ENCODE measurements at places on chromosomes 4 and X.

DNA sequence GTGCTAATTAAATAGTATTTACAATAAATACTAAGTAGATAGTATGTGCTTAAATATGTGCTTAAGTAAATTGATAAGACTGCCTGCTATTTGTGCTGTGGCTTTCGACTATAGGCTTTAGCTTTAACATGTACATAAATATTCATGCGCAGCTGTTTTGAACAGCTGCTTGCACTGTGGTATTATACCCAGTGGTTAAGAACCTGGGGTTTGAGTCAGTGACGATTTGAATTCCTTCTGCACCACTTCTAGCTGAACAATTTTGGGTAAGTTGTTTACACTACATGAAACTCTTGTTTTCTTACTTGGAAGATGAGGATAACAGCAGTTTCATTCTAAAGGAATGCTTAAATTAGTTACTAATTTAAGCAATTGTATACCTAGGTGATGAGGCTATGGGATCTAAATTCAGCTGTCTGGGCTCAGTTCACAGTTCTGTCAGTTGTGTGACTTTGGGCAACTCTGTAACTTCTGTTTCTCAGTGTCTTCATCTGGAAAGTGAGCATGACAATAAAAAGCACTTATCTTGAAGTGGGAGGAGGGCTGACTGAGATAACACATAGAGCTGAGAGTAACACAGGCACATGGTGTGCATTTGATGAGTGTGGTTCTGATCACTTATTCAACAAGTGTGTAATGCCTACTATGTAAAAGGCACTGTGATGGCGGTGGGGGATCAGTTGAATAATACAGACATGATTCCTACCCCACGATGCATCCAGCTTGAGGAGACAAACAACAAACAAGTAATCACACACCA, 37.0 kb downstream of the HPGDS start:
- DNase-seq = no peak

DNA sequence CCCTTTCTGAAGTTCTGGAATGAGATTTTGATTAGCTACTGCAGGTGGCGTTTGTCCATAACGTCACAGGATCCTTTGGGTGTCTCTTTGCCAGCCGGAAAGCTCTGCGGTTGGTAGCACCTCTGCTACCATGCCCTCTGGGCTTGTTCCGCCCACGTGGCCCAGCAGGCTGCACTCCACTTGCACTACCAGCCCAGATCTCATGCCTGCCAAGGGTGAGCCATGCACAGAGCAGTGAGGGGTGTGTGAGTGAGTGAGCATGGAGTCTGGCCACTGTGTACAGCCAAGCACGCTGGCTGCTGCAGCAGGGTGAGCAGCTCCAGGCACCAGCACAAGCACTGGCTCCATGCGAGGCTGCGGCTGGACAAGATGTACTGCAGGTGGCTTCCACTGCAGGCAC, 6.6 kb upstream of the HNRNPD start:
- DNase-seq = no peak

GRCh38 chr4:2375427-2375826, 43.0 kb downstream of the ZFYVE28 start:
- DNase-seq = no peak

DNA sequence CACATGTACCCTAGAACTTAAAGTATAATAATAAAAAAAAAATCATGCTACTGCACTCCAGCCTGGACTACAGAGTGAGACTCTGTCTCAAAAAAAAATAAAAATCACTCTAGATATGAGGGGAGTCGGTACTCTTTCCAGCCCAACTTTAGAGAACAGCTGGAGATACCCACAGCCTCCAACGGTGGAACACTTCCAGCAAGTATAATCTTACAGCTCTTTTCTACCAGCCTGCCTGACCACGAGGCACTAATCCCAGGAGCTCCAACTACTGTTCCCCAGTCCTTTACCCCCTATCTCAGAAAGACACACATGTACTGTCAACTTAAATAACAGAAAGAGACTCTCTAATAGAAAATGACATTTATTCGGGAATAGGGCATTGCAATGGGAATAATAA, 46.8 kb downstream of the STEEP1 start:
- no peak for DNase-seq

DNA sequence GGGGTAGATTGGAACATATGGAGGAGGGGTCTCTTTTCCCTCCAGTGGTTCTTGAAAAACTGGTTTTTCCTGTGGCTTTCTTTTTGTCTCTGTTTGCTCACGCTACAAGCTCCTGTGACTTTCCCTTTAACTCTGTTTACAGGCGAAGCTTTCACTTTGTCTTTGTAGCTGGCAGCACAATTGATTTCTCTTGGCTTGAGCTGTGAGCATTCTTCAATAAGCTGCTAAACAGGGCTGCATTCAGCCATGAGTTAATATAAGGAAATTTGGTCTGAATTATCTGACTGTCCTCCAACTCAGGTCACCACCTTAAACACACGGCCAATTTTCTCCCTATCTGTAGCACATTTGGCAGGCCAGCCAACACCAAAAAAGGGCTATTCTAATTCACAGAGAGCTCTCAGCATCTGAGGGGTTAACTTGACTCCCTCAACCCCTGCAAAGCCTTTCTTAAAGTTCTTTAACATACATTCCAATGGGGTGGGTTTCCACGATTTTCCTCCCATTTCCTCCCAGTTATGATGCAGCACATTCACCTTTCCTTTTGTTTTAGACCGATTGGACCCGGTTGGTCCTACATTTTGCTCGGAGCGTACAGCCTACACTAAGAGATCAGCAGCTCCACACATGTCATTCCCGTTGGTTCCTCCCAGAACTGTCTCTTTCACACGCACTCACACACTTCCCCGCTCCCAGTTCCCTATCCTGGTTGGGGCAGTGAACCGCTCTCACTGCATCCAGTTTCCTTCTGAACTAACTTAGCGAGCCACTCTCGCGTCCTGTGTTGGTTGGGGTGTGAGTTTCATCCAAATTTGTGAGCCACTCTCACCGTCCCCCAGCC, 45.4 kb downstream of the UGT2A3 start:
- DNase-seq = no peak

DNA sequence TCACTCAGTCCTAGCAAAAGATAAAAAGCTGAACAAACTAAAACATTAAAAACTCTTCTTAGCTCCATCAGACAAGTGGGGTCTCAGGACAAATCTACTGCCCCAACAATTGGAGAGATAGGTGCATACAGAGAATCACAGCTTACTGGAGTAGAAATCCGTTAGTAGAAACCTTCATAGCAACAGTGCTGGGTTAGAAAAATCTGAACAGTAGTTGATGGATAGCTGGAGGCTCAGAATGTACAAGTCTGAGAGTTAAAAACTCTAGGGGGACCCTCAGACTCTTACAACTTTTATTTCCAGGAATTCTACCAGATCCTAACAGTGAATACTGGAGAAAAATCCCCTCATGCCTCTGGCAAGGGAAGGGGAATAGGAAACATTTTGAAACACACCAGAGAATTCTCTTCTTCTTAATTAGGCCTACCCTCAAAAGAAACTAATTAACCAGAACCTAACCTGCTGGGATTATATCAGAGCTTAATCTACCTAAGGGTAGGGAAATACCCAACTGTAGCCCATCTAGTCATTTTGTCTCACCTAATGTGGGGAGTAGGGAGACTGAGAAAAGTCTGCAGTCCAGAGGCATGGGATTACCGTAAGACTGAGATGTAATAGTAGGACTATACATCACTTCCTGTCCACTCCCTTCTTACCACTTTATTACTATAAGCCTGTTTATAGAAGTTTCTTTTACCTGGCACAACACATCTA, 165.0 kb upstream of the CTSO start:
- no peak for DNase-seq

DNA sequence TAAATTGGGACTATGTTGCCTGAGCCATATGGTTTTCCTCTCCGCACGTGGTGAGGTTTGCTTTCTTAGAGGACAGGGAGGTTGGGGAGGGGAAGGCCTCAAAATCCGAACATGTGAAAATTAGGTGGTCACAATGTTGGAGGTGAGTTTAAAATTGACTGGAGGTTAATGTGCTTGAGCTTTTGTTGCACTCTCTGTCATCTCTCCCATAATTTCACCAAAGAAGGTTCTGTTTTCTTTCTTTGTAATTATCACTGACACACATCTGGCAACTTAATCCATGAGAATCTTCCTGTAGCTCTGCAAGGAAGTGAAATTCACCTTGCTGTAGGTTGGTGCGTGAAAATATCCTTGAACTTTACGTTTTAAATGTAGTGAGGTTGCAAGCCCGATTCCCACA, 225.5 kb downstream of the PDGFC start:
- DNase-seq = no peak

DNA sequence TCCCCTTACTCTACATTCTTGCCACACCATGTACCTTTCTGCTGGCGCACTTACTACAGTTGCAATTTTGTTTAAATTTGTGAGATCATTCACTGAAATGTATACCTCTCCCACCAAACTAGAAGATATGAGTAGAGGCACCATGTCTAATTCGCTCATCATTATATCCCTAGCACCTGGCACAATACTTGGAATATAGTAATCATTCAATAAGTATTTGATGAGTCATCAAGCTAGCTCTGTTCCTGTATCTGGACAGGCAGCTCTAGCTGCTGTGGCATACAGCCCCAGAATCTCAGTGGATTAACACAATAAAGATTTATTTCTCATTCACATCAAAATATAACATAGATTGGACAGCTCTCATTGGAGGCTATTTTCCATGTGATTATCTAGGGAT, 245.9 kb downstream of the IDS start:
- DNase-seq = no peak

DNA sequence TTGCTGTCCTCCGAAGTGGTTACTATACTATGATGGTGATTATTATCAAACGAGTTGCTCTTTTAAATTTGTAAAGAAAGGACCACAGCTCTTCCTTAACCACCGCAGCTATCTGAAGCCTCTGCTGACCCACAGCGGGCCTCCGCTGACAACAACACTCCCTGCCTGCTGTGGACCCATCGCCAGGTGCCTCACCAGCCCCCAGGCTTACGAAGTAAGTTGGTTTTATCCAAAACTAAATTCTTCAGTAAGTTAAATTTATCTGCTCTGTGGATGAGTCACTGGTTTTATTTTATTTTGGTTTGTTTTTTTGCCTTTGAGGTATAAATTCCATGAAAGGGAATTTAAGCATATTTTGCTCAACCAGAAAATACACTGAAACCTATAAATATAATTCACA, 54.7 kb downstream of the SLC9A6 start:
- no peak for DNase-seq

- no peak for DNase-seq
These were observed 3.3 kb upstream of the AWAT2 start for GRCh38 chrX:70052895-70053615.

- DNase-seq = no peak
These were observed 76.0 kb upstream of the AP1S2 start for GRCh38 chrX:15930585-15930984.

GRCh38 chr4:119604266-119604665, 24.3 kb downstream of the PDE5A start:
- no peak for DNase-seq

DNA sequence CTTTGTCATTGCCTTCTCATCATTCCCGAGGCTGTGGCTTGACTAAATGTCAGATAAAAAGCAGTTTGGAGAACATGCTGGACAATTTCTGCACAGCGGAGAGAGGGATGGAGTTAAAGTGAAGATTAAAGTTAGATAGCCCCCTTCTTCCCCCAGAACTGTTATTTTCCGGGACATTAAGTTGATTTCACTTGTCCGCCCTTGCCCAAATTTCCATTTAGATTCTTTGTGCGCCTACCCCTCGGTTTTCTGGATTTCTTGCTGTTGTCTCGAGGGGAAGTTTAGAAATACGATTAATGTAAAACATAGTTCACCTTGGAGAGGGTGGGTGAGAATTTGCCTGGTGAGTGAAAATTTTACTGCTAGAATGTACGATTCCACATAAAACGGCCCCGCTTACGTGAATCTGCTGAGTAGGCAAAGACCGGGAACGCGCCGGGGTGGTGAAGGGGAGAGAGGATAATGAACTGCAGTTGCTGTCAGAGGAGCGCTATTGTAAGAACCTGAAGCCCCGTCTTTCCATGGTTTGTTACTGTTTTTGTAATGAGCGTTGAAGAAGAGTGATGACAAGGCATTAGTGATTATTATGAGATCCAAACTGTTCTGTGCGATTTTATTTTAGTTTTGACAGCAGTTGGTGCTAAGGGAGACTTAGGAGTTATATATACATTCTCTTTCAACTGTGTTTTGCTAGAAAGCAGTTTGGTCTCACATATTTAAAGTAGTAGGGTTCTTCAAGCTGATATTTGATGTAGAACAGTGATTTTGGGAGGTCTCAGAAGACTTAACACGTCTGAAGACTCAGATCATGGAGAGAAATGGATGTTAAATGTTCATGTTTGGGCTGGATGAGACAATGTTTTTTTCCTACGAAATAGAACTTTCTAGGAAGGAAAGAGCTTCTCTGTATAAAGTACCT, 73.0 kb downstream of the AFF1 start:
- no peak for DNase-seq

DNA sequence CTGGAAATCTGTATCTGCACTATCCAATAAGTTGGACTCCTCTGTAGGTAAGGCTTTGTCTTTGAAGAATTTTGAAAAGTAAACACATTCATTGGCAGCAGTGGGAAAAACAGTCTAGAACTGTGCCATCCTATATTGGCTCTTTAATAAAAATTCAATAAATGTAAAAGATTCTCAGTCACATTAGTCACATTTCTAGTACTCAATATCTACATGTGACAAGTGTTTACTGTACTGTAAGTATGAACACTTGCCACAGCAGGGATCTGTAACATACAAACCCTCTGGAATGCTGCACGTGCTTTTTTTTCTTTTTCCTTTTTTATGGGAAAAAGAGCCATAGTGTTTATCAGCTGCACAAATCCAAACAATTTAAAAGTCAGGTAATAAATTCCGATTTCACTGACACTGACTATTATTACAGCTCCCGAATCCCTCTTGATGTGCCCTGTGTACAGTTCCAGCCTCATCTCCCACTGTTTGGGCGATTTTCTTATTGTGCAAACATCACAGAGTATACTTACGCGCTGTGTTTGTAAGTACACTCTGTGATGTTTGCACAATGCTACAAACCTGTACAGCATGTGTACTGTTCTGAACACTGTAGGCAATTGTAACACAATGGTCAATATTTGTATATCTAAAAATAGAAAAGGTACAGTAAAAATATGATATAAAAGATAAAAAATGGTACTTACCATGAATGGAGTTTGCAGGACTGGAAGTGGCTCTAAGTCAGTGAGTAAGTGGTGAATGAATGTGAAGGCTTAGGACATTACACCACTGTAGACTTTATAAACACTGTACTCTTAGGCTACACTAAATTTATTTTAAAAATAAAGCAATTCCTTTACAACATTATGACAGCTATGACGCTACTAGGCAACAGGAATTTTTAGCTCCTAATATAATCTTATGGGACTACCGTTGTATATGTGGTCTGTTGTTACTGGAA, 8.7 kb downstream of the PYURF start:
- DNase-seq = no peak

DNA sequence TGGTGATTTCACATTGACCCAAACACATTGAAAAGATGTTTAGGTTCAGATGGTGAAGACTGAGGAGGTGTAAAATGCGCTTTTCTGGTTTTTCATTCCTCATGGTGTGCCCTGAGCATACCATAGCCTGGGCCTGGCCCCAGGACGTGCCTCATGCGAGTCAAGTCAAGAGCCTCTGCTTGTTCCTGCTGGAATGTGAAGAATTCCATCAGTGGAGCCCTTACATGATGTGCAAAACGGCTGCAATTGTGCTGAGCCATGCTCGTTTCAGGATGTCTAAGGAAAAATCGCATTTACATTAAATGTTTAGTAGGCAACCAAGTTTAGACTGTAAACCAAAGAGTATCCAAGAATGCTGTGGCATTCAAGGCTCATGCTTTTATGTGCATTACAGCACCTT, 34.9 kb downstream of the GYG2 start:
- no peak for DNase-seq

GRCh38 chrX:82945332-82945731, 562.8 kb upstream of the POU3F4 start:
- DNase-seq = no peak
